Stomach (tissue), 19 donors: ENCODE measurements at places on chromosomes 1 and 21. TPM values are rescaled to one million over a fixed set of nuclear protein-coding genes. Genes with fewer than 3 reads are reported as not detected.

MAN1C1 gene
- total RNA-seq: 4.6 TPM

DIO1 gene
- total RNA-seq: not detected

RIPK4 gene
- 11.2 TPM for total RNA-seq

HIVEP3 gene
- 2.9 TPM for total RNA-seq

LCE1A gene
- total RNA-seq: not detected

DNA sequence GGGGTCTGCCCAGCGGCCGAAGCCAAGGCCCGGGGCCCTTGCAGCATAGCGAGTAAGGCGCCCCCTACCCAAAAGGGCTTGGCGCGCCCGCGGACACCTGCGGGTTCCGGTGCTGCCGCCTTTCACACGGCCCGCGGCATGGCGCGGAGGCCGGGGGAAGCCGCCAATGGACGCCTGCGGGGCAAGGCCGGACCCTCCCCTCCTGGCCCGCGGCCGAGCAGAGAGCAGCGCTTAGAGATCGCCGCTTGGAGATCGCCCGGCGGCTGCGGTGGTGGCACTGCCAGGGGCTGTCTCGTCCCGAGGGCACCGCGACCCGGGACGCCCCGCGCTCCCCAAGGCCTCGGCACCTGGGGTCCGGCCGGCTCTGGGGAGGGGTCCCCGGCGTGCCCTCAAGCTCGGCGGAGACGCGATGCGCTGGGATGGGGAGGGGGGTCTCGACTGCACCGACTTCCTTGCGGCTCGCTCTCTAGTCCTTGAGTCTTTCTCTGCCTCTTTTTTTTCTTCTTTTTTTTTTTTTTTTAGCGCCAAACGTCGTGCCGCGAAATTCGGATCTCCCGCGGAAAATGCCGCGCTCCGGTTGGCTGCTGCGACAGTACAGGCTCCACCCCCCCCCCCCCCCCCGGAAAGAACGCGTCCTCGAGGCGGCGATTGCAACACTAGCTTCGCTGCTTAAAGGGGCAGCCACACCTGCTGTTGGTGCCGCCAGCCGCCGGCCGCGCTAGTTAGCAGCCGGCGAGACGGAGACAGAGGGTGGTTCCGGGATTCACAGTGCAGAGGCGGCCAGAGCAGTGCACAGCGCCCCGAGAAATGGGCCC, at the start of gene E2F2:
E2F2 (minus strand) TSS at position 487 of the 815 bp plus-strand sequence; CDS start at position 47, 440 bp downstream.
- H3K27ac ChIP-seq: no peak within 1 kb of the TSS
- H3K4me1 ChIP-seq: peaks cover 31% of the 10 kb centered on the region
- peak within 1 kb of the TSS; percentile 58 for H3K4me3 ChIP-seq
